ENCODE measurements at places on chromosomes 6 and 20. TPM values are rescaled to one million over a fixed set of nuclear protein-coding genes. Genes with fewer than 3 reads are reported as not detected.
A peak's percentile ranks its signal among the peaks of the same experiment; 100 is the strongest.

PSORS1C2 gene
- total RNA-seq: not detected

FNDC11 gene
- 0.55 TPM for total RNA-seq

GPR6 gene
- not detected for total RNA-seq

NAPB gene
- total RNA-seq: 20.7 TPM

PDE7B gene
- total RNA-seq: 0.42 TPM

MICB gene
- 41.5 TPM for total RNA-seq

OPRM1 gene
- total RNA-seq: not detected

LTB gene
- 431 TPM for total RNA-seq

C20orf202 gene
- total RNA-seq: 0.26 TPM

- no peak for DNase-seq
- peaks cover 5% of the 10 kb centered on the region for H3K4me1 ChIP-seq
- H3K27ac ChIP-seq: no peak overlapping the region
- no peak overlapping the region for H3K4me3 ChIP-seq
Observed at GRCh38 chr6:28607990-28608389, 82.3 kb downstream of the GPX5 start.

DNA sequence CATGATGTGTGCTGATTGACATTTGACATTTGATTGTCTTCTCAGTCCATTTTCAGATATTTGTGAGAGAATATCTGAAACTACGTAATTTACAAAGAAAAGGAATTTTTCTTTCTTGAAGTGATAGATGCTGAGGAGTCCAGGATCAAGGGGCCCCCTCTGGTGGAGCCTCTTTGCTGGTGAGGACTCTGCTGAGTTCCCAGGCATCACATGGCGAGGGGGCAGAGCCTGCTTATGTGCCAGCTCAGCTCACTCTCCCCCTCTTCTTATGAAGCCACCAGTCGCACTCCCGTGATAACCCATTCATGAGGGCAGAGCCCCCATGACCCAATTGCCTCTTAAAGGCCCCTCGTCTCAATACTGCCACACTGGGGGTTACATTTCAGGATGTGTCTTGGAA, 91.3 kb downstream of the RPP40 start:
- peaks cover 22% of the 10 kb centered on the region for H3K36me3 ChIP-seq
- no peak overlapping the region for H3K4me3 ChIP-seq
- no peaks in the 10 kb centered on the region for H3K27me3 ChIP-seq
- peaks cover 57% of the 10 kb centered on the region for H3K4me1 ChIP-seq
- no peak for DNase-seq

DNA sequence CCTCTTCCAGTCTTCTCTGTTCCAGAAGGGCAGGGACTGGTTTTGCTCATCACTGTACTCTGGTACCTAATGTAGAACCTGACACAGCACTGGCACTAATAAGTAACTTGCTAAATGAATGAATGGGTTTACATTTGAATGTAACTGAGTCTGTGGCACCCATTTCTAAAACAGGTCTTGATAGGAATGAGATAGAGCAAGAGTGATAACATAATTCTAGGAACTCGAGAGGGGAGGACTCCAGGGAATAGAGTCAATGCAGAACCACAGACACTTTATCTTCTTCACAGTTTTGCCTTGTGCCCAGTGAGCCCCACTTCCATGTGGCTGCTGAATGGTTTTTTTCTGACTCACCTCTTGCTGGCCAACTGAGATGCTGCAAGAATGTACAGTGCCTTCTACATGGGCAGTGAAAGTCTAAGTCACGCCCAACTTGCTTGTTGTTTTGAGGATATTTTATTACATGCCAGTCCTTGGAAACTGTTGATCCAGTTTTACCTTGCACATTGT, 61.1 kb downstream of the TBC1D7 start:
- peaks cover 3% of the 10 kb centered on the region for H3K4me1 ChIP-seq
- H3K27me3 ChIP-seq: peaks cover 4% of the 10 kb centered on the region
- no peak overlapping the region for H3K4me3 ChIP-seq
- DNase-seq: no peak
- H3K36me3 ChIP-seq: peaks cover 2% of the 10 kb centered on the region
- H3K27ac ChIP-seq: no peak overlapping the region

DNA sequence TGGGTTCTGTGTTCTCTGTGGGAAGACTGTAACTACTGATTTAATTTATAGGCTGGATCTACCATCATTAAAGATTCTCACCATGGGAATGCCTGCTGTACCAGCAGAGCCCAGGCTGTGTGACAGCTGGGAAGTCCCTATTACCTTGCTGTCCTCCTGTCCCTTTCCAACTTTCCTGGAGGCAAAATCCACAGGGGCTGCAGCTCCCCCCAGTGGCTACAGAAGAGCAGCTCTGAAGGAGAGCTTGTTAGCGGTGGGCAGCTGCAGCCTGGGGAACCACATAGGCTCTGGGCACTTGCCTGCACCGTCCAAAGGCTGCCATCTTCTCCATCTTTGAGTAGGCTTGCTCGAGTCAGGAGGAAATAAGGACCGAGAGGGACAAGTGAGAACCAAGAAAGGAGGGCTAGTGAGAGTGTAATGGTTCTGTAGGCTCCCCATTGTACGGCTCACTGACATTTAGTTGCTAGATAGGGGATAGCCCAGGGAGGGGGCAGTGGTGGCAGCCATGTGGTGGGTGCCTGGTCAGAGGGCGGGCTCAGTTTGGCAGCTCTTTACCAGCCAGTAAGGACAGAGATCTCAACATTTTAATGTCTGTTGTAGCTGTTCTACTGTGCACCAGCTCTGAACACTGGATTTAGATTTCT, 155.1 kb upstream of the MLIP start:
- H3K36me3 ChIP-seq: no peaks in the 10 kb centered on the region
- no peak overlapping the region for H3K4me3 ChIP-seq
- H3K27ac ChIP-seq: no peak overlapping the region

DNA sequence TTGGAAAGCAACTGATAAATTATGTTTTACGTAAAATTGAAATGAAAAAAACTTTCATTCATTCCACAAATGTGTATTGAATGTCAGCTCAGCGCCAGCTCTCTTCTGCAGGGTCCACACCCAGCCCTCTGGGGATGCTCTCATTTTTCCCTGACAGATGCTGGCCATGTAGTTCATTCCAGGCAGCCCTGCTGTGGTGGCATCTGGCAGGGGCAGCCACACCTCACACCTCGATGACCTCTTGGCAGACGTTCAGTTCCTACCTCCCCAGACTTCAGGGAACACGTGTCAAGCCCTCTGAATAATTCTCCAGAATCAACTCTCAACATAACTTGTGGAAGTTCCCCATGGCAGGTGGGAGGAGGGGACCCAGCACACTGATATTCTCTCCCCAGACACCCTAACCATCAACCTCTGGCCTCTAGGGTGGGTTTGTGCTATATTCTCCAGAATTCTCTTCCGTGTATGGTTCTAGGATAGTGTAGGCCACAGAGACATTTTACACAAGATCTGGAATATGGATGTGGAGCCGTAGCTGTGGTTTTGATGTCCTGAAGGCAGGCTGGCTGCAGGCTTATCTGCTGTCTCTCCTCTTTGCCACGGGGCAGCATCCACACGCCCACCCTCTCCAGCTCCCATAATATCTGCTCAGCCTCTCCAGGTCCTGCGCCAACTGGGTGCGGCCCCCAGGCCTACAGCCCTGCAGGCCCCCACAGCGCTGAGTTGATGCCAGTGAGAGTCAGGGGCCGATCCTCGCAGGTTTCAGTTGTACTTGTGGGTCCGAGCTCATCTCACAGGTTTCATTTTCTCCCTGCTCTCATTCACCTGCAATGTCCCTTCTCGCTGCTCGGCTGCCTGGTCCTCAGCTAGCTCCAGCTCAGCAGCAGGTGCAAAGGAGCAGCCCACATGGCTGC, 175.8 kb upstream of the ARID1B start:
- H3K36me3 ChIP-seq: no peaks in the 10 kb centered on the region
- peaks cover 10% of the 10 kb centered on the region for H3K27me3 ChIP-seq
- DNase-seq: no peak
- H3K27ac ChIP-seq: no peak overlapping the region

DNA sequence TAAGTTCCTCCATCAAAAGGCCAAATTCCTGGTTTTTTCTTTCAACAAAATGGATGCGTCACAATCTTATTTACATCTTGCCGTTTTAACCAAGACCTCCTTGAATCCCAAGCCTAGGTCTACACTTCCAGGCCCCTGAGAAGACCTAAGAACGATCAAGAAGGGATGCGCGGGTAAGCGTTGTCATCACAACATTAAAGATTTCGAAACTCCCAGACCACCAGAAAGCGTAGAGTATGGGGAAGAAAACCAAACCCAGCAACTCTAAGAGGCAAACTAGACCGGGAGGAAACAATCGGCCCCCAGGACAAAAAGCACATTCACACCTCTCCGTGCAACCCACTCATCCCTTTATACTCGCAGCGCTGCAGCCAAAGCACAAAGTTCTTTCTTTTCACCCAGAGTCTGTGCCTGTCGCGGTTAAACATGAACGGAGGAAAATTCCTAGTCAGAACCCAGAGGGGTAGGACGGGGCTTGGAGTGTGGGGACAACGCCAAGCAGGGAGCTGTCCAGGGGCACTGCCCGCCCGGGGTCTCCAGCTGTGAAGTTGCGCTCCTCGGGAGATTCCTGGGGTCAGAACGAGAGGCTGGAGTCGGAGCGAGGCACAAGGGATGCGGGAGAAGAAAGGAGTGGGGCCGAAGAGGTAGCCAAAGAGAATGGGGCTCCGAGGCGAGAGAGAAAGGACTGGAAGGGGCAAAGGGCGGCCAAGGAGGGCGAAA, 725 bp downstream of the OSER1 start:
- peak overlapping the region; percentile 96 for H3K4me3 ChIP-seq
- no peaks in the 10 kb centered on the region for H3K27me3 ChIP-seq
- H3K27ac ChIP-seq: peak overlapping the region; percentile 96
- H3K4me1 ChIP-seq: peaks cover 37% of the 10 kb centered on the region

- DNase-seq: no peak
- H3K4me3 ChIP-seq: no peak overlapping the region
- no peak overlapping the region for H3K27ac ChIP-seq
Observed at GRCh38 chr6:154783229-154783628, 50.0 kb downstream of the SCAF8 start.

DNA sequence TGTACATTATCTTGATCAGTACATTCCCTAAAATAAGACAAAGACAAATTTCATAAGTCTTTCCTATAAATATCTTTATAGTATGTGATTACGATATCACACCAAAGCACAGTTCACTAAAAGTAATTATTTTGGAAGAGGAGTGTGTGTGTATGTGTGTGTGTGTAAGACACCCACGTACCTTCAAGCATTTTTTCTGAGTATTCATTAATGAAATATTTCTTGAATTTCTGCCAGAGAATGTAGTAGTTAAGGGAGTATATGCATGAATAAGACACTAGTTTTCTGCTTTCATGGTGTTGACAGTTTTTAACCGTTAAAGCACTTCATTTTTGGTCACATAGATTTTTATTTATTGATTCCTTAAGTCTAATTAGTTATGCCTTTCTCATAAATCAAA, 36.8 kb downstream of the MANEA start:
- no peak overlapping the region for H3K27ac ChIP-seq
- no peak overlapping the region for H3K4me3 ChIP-seq
- H3K36me3 ChIP-seq: no peaks in the 10 kb centered on the region
- peaks cover 12% of the 10 kb centered on the region for H3K27me3 ChIP-seq

GRCh38 chr6:149769676-149770075, 20.1 kb downstream of the PCMT1 start:
- no peak for DNase-seq
- H3K4me1 ChIP-seq: peaks cover 1% of the 10 kb centered on the region
- H3K36me3 ChIP-seq: peaks cover 47% of the 10 kb centered on the region
- H3K4me3 ChIP-seq: no peak overlapping the region
- no peaks in the 10 kb centered on the region for H3K27me3 ChIP-seq

GRCh38 chr6:109743739-109744138, 52.6 kb downstream of the FIG4 start:
- no peaks in the 10 kb centered on the region for H3K4me1 ChIP-seq
- no peak overlapping the region for H3K27ac ChIP-seq
- H3K36me3 ChIP-seq: peaks cover 28% of the 10 kb centered on the region

- H3K4me3 ChIP-seq: peak overlapping the region; percentile 33
- H3K4me1 ChIP-seq: peaks cover 17% of the 10 kb centered on the region
- DNase-seq: no peak
- H3K27me3 ChIP-seq: no peaks in the 10 kb centered on the region
Observed at GRCh38 chr6:44787254-44787834, 399.8 kb downstream of the CDC5L start.

DNA sequence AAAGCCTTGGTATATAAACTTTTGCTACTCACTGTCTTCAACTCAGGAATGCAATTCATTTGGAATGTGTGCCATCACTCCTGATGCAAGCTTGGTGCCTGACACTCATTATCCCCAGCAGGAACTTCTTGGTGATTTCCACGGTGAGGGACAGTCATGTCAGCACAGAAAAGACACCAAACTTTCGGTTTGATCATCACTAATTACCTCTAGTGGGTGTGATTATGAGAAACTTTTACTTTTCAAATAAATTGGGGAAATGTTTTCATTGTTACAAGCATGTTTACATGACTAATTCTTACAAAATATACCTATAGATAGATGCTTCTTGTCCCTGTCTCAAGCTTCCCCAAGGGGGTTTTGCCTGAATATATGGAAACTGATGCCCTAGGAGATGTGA, 40.9 kb downstream of the RPP40 start:
- H3K27me3 ChIP-seq: peaks cover 7% of the 10 kb centered on the region
- no peaks in the 10 kb centered on the region for H3K4me1 ChIP-seq
- DNase-seq: no peak
- H3K27ac ChIP-seq: no peak overlapping the region

DNA sequence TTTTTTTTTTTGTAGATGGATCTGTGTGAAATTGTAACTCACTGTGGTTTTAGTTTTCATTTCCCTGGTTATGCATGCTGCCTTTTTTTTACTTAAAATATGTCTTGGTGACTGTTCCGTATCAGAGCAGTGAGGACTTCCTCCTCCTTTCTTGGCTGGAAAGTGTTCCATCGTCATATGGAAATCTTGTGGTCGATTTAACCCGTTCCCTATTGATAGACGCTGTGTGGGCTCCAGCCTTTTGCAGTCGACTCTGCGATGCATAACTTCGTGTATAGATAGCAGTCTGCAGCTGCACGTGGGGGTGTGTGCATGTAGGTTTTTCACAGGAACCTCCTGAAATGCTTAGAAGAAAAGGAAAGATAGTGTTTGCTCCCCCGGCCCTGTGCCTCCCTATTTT, 28.1 kb upstream of the PNPLA1 start:
- peaks cover 13% of the 10 kb centered on the region for H3K4me1 ChIP-seq
- H3K36me3 ChIP-seq: no peaks in the 10 kb centered on the region
- no peak overlapping the region for H3K27ac ChIP-seq
- H3K27me3 ChIP-seq: peaks cover 5% of the 10 kb centered on the region
- H3K4me3 ChIP-seq: peak overlapping the region; percentile 41
- no peak for DNase-seq

GRCh38 chr6:108556250-108556649, 4.5 kb upstream of the FOXO3 start:
- no peak for DNase-seq
- H3K27me3 ChIP-seq: peaks cover 30% of the 10 kb centered on the region
- H3K4me3 ChIP-seq: no peak overlapping the region
- no peak overlapping the region for H3K27ac ChIP-seq

DNA sequence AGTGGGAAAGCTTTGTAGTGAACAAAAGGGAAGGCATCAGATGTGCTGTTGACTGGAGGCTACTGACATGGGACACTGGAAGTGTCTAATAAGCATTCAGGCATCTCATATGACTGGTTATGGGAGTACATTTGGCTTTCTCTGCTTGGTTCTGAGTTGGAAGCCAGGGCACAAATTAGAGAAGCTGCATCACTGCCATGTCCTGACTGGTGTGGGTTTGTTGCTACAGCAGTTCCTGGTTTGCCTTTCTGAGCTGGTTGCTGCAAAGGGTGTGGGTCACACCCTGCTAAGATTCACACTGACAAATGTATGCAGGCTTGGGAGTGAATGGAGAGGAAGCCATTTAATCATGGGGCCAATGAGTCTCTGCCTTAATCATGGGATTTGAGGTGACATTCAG, 36.2 kb upstream of the NANP start:
- H3K27ac ChIP-seq: no peak overlapping the region
- H3K27me3 ChIP-seq: no peaks in the 10 kb centered on the region
- no peak for DNase-seq
- peaks cover 4% of the 10 kb centered on the region for H3K4me1 ChIP-seq
- H3K4me3 ChIP-seq: no peak overlapping the region
